ENCODE measurements at places on chromosomes 7 and 10.
A peak's percentile ranks its signal among the peaks of the same experiment; 100 is the strongest.

- no peak for DNase-seq
Measured at GRCh38 chr7:127189886-127190285, 62.9 kb downstream of the GRM8 start.

- no peak for DNase-seq
Measured at GRCh38 chr10:24850727-24851296, 101.6 kb downstream of the PRTFDC1 start.

GRCh38 chr7:99229234-99229633 lies 21.3 kb upstream of the KPNA7 start:
- DNase-seq = no peak

DNA sequence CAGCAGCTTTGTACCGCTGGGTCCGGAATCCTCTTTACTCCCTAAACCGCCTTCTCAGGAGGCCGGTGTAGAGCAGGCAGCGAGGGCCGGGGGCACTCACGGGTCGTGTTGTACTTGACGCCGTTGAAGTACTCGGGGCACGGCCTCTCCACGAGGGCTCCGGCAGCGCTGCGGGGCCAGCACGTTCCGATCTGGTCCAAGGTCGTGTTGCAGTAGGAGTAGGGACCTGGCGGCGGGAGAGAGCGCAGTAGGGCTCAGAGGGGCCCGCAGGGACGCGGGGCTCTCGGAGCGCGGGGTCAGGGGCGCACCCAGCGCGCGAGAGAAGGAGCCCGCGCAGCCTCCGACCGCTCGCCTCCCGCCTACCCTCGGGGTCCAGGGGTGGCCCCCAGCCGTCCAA lies 443 bp downstream of the CRHR2 start:
- DNase-seq = no peak

GRCh38 chr7:375321-375831 lies 85.4 kb downstream of the FOXL3 start:
- DNase-seq = peak; percentile 13

GRCh38 chr7:114740095-114740494 lies 181.8 kb upstream of the MDFIC start:
- DNase-seq = no peak

DNA sequence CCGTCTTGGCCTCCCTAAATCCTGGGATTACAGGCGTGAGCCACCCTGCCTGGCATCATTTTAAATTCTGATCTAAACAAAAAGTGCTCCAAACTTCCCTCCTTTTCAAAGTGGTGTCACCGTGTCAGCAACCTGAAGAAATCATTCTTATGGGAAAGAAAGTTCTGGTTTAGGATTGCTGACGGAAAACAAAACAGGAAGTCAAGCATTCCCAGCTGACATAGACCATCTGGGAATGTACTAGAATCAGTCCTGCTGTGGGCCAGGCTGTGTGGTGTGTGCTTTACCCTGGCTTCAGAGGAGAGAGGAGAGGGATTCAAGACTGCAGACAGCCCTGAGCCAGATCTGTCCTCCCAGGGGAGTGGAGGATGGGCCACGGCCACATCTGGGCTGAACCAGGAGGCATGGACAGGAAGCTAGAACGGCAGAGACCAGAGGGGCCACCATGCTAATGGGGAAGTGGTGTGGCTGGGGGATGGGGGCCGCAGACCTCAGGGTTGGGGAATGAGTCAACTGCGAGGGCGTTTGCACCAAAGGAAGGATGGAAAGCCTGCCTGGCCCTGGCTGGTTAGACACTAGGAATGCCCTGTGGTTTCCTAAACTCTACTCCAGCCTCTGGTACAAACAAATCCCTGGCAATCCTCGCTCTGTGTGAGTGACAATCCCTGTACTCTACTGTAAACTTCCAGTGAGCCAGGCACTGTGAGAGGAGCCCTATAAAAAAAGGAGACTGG lies 16.7 kb upstream of the CLIP2 start:
- no peak for DNase-seq

- no peak for DNase-seq
Measured at GRCh38 chr10:91694170-91694794, 61.4 kb upstream of the PPP1R3C start.

DNA sequence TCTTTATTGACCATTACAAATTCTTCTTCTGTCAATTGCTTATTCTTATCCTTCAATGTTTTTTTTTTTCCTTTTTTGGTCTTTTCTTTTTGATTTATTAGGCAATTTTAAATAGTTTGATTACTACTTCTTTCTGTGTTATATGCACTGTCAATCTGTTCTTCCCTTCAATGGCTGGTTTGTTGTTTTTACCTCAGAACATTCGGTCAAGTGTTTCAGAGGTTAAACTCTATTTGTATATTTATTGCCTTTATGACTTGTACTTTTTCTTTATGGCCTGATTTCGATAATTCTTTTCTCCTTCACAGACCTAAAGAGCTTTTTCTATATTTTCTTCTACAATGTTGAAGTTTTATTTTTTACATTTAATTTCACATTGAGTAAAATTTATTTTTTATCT lies 171.5 kb upstream of the AKR1E2 start:
- no peak for DNase-seq

Data from activated CD8-positive, alpha-beta memory T cell treated with anti-CD3 and anti-CD28 coated beads, Interleukin-2, amount 50 U/mL, for 4 hours (primary cell).